H54 (cell line): ENCODE measurements at places on chromosomes 4 and X.

DNA sequence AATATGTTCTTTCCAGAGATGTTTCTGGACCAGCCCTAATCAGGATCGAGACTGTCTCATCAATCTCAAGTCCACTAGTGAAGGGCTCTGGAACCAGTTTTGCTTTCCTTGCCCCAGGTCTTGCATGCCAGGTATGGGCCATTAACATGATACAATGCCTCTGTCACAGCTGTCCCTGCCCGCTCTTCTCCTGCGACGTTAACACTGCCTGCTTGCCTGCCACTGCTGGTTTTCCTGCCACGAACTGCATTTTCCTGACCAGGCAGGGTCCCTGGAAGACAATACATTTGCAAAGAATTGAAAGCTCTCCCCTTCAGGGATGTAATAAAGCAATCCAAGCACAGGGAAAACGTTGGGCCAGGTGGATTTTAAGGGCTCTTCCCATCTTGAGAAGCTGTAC is 200.3 kb downstream of the MID1 start:
- DNase-seq, result no peak

- no peak for DNase-seq
Measured at GRCh38 chr4:161121451-161121850, 1042.3 kb downstream of the FSTL5 start.

GRCh38 chrX:77668391-77669237 is 117.4 kb downstream of the ATRX start:
- DNase-seq, result peak; percentile 9

DNA sequence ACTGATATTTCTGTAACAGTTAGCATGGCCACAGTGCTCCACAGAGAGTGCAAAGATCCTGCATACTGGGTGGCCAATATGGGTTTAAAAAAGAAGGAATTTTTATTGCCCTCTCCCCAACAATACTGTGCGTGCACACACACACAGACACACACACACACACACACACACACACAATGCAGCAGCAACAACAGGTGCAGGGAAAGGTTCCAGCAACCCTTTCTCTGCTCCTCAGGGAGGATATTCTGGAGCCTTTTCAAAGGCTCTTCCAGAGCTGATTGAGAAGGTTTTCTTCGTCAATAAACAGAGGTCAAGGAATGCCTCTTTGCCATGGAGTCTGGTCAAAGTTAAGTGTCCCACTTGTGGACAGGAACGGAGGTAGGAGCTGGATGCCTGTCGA is 84.8 kb upstream of the ZFP42 start:
- no peak for DNase-seq

GRCh38 chrX:111013778-111014455 is 82.1 kb upstream of the PAK3 start:
- DNase-seq, result no peak

- DNase-seq, result no peak
Measured at GRCh38 chr4:22482250-22483127, 33.4 kb downstream of the ADGRA3 start.

GRCh38 chrX:154304846-154305245 is 9.3 kb downstream of the TKTL1 start:
- no peak for DNase-seq

GRCh38 chr4:141213550-141213991 is 7.1 kb upstream of the ZNF330 start:
- DNase-seq, result no peak

GRCh38 chrX:2348211-2348610 is 152.6 kb downstream of the DHRSX start:
- DNase-seq, result no peak

- DNase-seq, result no peak
Measured at GRCh38 chrX:28552322-28552721, 34.9 kb upstream of the IL1RAPL1 start.

DNA sequence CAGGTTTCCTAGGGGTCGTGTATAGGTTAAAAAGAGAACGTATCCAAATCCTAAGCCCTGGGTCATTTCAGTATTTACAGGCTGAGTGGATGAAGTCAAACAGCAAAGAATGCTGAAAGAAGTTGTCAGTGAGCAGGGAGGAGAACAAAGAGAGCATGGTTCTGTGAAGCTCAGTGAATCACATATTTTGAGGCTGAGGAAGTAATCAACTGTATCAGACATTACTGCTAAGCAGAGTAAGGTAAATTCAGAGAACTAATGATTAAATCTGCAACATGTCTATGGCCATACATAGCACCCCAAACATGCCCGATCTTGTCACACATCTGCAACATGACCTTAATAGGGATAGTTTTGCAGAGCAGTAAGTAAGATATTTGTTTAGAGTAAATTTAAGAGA is 1130.3 kb downstream of the RAPGEF2 start:
- no peak for DNase-seq

- DNase-seq, result no peak
Measured at GRCh38 chr4:39369301-39369700, 3.1 kb upstream of the RFC1 start.

DNA sequence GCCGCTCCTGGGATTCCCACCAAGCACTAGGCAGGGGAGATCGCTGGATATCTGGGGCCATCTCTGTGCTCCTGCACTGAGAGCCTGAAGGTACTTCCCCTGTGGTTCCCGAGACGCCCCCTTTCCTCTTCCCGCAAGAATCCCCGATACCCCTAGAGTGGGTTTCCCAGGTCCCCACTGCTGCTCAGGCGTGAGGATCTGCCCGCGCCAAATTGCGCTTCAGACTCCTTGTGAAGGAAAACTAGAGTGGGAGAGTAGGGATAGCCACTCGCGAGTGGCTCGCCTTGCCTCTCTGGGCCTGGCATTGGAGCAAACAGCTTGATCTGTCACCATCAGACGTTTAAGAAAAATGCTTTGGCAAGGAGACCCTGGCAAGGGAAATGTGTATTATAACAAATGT is 1.5 kb downstream of the IL1RAPL2 start:
- no peak for DNase-seq

GRCh38 chr4:112114452-112114851 is 30.8 kb upstream of the FAM241A start:
- no peak for DNase-seq

- DNase-seq, result no peak
Measured at GRCh38 chrX:118215346-118215745, 98.7 kb upstream of the KLHL13 start.

- no peak for DNase-seq
Measured at GRCh38 chr4:44916411-44916810, 190.1 kb upstream of the GNPDA2 start.

- no peak for DNase-seq
Measured at GRCh38 chrX:48826876-48827653, 752 bp downstream of the ERAS start.

- DNase-seq, result no peak
Measured at GRCh38 chr4:40956721-40957255, 207.0 kb downstream of the NSUN7 start.

DNA sequence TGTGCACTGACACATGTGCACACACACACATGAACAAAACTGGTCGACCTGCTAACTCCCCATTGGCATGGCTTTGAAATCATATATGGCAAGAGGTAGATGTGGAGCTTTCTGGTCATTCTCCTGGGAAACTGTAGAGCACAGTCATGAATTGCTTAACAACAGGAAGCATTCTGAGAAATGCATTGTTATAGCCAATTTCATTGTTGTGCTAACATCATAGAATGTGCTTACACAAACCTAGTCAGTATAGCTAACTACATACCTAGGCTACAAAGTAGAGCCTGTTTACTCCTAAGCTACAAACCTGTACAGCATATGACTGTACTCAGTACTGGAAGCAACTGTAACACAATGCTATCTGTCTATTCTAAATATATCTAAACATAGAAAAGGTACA is 134.2 kb upstream of the SH3RF1 start:
- DNase-seq, result no peak

- DNase-seq, result no peak
Measured at GRCh38 chrX:49266523-49267445, 2.3 kb upstream of the FOXP3 start.

DNA sequence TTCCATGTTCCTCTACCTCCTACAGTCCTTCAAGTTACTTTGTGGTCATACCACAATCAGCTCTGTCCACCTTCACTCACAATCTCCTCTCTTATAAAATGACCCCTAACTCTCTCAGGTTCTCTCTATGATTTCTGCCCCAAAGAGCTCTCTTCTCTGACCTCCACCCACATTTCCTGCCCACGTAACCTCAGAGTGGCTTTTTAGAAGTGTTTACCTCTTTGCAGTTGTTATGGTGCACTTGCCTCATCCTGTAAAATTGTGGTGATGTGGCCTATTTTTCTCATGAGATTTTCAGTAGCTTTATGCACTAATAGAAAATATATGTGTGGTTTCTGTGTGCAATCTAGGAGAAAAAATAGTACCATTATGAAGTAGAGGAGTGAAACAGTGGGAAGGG is 215.8 kb downstream of the PACRGL start:
- no peak for DNase-seq

DNA sequence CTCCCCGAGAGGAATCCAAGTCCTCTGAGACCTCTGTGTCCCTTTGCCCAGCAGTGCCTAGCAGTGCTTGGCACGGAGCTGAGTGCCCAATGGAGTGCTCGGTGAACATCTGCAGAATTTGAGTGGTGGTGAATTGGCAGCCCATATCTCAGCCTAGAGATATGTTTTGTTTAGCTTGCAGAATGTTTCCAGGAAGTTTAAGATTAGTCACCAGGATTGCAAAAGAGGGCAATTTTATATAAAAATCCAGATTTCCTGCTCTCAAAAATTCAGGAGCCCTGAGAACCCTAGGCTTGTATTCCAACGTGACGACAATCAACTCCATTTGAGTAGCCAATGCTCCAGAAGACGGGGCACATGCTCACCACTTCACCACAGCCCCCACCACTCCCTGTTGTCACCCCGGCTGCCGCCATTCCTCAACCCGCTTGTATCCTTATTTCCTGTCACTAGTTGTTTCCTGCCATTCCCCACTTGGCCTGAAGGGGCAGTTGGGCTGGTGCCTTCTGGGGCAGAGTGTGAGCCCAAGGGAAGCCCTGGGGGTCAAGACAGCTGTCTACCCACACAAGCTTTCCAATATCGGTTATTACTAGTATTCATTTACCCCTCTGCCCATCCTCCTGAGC is 116.9 kb downstream of the EFNB1 start:
- peak; percentile 28 for DNase-seq

DNA sequence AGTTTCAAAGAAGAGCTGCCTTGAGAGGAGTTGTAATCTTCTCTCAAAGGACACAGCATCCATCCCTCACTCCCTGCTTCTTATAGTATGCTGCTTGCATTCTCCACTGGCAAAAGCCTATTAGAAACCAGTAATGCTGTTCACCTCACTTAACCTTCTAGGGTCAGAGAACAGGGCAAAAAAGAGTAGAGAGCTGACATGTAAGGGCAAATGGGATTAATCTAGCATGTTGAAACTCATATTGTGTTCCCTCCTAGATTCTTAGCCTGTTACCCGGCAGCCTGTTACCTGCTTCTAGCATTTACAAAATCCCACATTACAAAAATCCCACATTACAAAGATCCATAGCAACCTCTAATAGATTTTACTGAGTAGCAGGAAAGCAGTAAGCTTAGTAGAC is 244.7 kb downstream of the SLC7A11 start:
- no peak for DNase-seq

DNA sequence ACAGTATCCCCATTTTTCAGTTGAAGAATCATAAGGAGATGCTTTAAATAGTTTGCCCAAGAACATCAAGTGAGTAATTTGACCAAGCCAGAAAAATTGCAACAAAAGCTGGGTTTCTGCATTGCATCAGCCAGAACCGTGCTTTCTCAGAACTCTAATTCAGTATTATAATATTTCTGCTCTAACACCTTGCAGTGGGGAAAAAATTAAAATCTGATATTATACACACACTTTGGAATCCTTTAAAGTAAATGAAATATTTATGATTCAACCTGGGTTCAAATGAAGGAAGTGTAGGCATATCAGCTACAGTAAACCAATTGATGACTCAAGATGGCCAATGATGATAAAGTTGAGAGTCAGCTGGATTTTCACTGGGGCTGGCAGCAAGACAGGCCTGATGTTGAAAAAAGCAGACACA is 387.6 kb upstream of the ZFP42 start:
- DNase-seq, result no peak

DNA sequence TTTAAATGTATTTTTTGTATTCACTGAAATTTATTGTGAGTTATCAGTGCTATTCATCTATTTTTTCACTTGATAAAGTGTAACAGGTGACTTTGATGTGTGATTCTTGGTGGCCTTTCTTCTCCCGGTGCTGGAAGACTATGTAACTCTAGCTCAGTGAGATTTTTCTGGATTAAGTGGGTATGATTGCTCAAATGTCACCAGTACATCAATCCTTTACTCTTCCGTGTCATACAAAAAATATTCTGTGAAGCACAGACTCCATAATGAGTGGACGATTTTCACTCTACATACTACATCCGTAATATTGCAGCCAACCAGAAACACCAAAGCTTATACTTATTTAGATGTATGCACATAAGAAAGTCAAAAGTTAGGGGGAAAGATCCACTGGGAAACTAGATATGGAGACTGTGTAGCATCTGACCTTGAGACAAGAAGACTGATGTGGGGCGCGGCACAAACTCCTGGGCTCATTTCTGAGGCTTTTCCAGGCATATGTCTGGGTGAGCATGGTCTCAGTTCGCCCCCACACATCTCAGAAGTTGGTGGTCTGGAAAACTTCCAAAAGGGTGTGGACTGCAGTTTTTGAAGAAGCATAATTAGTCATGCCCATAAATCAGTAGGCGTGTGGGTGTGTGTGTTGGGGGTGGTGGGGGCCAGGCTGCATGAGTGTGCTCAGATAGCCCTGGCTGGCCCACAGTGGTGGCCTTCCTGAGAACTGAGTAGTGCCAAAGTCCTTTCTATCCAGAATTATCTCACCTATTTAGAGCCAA is 53.9 kb upstream of the TENM3 start:
- peak; percentile 14 for DNase-seq

DNA sequence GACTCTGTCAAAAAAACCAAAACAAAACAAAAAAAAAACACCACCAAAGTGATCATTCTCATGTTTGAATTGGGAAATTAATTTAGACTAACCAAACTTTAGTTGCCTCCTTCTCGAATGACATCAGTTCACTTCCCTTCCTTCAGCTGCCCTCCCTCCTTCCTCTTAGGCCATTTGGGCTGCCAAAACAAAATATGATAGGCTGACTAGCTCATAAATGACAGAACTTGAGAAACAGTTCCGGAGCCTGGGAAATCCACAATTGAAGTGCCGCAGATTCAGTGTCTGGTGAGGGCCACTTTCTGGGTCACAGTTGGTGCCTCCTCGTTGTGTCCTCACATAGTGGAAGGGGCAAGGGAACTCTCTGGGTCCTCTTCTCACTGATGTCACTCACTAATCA is 16.1 kb upstream of the WAS start:
- no peak for DNase-seq

DNA sequence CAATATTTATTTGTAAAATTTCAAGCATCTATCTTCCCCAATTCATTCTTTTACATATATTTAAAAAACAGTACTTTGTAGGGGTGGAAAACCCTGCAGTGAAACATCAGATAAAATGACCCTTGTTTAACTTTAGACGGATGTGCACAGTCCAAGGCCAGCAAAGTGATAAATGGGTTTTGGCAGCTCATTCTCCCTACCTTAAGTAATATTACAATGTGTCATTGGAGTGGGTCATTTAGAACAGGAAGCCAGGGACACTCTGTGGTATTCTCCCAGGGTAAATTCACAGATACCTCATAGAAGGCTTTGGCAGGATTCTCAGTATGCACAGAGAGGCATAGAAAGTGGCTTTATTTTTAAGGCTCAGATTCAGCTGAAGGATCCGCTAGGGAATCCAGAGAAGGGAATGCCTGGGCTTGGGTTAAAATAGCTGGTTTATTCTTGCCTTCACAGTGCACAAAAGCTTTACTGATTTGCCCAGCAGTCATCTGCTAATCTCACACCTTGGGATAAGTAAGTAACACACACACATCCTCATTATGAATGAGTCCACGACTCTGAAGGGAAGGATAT is 206.7 kb downstream of the RASL11B start:
- DNase-seq, result no peak

GRCh38 chr4:131207589-131207988 is 1941.5 kb upstream of the PCDH10 start:
- DNase-seq, result no peak
